SJCRH30 (cell line): ENCODE measurements at places on chromosomes 6 and 20.
A peak's percentile ranks its signal among the peaks of the same experiment; 100 is the strongest.

- DNase-seq, result no peak
These were observed 114.3 kb upstream of the SLC2A12 start for GRCh38 chr6:134166511-134167261.

GRCh38 chr20:53672484-53673129, 79.0 kb upstream of the ZNF217 start:
- peak; percentile 40 for DNase-seq

DNA sequence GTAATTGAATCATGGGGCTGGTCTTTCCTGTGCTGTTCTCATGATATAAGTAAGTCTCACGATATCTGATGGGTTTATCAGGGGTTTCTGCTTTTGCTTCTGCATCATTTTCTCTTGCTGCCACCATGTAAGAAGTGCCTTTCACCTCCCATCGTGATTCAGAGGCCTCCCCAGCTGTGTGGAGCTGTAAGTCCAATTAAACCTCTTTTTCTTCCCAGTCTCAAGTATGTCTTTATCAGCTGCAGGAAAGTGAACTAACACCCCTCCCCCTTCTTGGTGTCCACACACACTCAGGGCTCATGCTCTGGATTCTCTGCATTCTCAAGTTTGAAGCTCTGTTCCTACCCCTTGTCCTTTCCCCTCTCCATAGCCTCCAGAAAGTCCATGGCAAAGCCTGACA, 107.1 kb downstream of the THBS2 start:
- no peak for DNase-seq

DNA sequence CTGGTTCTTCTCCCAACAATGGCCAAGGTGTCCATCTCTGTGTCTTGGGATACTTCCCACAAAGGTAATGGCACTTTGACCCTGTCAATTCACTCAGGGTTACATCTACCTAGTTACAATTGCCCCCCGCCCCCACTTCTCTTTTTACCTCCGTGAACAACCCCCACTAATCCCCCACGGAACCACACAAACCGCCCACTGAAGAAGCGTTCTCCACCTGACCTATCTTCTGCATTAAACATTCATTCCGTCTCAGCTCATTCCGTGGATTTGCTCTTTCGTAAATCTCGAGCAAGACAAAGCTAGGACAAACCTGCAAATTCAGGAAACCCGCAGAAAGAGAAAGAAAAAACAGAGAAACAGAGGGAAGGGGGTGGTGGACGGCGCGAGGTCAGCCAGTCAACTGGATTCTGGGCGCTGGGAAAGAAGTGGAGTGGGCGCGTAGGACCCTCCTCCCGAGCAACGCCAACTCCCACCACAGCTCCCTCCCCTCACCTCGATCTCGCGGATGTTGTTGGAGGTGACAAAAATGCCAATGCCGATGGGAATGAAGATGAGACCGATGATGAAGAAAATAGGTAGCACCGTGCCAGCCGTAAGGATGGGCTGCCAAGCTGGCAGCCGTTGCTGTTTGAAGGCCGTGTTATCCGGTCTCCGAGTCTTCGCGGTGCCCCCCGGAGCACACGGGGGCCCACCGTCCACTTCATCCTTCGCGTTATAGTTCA, 523 bp downstream of the TMEM30A start:
- DNase-seq, result no peak

GRCh38 chr6:128822271-128822670, 60.7 kb upstream of the LAMA2 start:
- no peak for DNase-seq

- DNase-seq, result peak; percentile 70
These were observed 433.5 kb downstream of the RFPL4B start for GRCh38 chr6:112780498-112781096.

DNA sequence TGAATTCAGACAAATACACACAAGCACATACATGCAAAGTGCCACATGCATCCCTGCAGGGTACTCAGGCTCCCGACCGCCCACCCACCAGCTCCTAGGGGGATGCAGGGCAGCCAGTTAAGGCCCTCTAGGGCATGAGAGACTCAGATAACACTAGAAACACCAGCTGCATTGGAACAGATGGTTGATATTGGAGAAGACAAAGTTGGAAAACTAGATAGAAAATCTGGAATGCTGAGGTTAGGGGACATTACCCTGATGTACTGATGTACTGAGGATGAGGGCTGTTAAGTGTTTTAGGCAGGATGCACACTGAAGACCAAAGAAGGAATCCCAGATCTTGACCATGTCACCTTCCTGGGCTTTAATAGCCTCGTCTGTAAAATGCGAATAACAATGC, 134.6 kb upstream of the ECI2 start:
- peak; percentile 17 for DNase-seq

- no peak for DNase-seq
These were observed 11.7 kb downstream of the SOD2 start for GRCh38 chr6:159681191-159681880.

DNA sequence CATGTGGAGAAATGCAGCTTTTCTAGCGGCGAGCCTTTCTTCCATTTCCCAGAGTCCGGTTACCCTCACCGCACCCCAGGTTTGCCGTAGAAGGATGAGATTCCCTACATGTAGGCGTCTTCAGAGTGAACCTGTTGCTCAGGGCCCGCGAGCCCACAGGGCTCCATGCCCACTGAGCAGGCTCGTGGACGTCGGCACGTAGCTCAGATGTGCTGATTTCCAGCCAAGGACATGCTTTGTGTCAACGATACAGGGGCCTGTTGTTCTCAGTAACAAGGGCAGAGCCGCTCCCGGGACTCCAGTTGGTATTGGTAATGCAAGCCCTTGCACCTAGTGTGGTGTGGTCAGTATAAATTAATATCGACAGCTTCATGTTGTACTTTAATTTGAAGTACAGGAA, 159.6 kb downstream of the MTHFD1L start:
- no peak for DNase-seq

GRCh38 chr6:91276315-91276714, 689.4 kb upstream of the MAP3K7 start:
- peak; percentile 55 for DNase-seq
